Amygdala (tissue), 56 donors: ENCODE measurements at places on chromosomes 4 and X.

GRCh38 chrX:100944601-100945000 lies 15.9 kb upstream of the XKRX start:
- DNase-seq: no peak

DNA sequence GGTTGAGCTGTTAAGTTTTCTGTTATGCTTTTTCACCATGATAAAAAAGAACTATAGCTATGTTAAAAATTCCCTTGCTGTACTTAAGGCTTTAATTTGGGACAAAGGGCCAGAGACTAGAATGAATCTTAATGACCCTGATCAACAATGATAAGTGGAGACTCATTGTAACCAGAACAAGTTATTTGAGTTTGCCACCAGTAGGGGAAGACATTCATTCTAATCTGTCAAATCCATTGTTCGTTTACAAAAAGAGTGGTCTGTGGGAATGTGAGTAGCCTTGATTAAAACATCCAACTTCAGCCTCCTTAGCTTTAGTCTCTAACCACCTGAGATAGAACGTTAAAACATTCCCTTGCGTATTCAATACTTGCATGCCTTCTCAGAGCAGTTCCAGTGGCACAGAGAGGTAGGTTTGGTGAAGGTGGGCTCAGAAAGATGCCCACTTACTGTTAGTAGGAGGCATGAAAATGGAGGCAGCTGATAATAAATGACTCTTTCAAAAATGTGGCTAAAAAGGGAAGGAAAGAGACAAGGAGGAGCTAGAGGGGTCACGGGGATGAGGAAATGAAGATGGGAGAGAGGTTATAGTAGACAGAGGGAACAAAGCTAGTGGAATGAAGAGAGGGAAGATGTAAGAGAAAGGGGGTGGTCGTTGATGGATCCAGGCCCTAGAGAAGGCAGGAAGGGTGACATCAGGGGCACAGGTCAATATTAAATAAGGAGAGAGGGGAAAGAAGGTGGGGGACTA lies 66.2 kb downstream of the EGF start:
- DNase-seq: no peak

DNA sequence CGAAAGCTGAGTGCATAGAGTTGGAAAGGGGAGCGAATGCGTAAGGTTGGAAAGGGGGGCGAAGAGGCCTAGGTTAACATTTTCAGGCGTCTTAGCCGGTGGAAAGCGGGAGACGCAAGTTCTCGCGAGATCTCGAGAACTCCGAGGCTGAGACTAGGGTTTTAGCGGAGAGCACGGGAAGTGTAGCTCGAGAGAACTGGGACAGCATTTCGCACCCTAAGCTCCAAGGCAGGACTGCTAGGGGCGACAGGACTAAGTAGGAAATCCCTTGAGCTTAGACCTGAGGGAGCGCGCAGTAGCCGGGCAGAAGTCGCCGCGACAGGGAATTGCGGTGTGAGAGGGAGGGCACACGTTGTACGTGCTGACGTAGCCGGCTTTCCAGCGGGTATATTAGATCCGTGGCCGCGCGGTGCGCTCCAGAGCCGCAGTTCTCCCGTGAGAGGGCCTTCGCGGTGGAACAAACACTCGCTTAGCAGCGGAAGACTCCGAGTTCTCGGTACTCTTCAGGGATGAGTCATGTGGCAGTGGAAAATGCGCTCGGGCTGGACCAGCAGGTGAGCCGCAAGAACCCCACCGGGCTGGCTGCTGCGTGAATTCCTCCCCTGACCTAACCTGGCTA lies at the start of gene DDX3X:
DDX3X (plus strand) TSS at position 419 of the 619 bp plus-strand sequence; CDS start at position 510, 91 bp downstream.
- peak; percentile 51 for DNase-seq

GRCh38 chr4:13765539-13765938 lies 138.0 kb upstream of the BOD1L1 start:
- DNase-seq: no peak

GRCh38 chr4:8904666-8905065 lies 33.0 kb upstream of the HMX1 start:
- no peak for DNase-seq

DNA sequence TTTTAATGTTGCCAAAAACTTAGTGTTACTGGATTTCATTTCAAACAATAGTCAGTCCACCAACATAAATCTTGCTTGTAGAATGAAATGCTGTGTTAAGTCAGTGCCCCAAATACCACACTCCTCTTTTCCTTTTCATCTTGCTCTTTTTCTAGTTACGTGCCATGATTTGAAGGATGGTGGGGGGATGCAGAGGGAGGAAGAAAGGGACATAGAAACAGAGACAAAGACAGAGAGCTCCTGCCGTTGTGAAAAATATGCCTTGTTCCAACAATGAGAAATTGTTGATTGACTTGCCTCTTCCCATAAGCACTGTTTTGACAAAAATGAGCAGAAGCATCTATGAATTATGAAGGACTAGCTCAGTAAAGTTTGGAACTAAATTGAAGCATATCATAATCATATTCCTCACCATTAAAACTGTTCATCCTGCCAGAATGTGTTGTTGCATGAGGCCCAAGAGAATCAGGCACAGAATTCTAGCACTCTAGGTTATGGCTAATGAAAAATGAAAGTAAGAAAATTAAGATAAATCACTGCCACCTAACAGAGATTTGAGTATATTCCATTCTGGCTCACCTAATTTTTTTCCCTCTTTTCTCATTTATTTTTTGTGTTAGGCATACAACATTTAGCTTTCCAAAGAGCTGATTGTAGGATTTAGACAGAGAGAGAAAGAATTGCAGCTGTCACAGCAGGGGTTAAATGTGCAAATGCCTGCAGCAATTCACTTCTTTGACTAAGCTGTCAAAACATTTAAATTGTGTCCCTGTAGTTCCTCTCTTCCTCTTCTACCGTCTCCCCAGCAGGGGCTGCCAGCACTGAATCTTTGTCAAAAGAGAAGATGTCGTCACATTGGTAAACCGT lies 111.6 kb upstream of the PTPN13 start:
- DNase-seq: no peak

DNA sequence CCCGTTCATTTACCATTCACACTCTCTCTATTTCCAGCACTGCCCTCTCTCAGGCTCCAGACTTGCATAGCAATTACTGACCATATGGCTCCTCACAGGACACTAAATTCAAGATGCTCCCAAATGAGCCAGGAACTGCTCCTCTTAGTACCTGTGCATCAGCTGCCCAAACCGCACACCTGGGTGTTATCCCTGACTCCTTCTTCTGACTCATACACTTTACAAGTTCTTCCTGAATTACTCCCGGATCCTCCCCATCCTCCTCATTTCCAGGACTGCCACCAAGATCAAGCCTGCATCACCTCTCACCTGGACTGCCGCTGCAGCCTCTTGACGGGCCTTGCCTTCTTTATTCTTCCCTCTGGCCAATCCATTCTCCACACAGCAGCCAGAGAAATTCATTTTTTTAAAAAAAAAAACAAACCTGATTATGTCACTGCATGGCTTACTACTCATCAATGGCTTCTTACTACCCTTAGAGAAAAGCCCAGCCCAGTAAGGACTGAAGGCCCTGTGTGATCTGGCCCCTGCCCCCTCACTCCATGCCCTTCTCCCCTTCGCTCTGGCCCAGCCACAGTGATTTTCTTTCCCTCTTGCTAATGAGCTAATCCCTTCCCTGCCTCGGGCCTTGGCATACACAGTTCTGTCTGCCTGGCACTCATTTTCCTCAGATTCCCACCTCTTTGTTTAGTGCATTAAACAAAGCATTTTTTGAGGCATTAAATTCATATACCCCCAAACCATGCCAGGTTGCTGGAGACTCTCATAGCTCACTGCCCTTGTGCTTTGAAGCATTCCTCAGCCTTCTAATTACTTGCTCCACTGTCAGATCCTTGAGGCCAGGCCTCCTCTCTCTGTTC lies 92.0 kb downstream of the PDGFRA start:
- no peak for DNase-seq

DNA sequence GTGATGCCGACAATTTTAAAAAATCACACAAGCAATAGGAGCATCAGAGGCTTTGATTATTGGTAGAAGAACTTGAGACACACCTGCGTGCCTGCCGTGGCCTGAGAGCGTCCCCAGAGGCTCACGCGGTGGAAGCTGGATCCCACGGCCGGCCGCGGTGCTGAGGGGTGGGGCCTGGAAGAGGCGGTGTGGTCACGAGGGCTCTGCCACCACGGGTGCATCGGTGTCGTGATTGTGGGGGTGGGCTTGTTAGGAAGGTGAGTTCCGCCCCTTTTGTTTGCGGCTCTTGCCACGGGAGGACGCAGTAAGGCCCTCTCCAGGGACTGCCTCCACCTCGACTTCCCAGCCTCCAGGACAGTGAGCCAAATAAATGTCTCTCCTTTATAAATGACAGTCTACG lies 77.2 kb upstream of the ADRA2C start:
- DNase-seq: no peak

- no peak for DNase-seq
Measured at GRCh38 chr4:168360271-168360670, 41.7 kb upstream of the DDX60 start.

DNA sequence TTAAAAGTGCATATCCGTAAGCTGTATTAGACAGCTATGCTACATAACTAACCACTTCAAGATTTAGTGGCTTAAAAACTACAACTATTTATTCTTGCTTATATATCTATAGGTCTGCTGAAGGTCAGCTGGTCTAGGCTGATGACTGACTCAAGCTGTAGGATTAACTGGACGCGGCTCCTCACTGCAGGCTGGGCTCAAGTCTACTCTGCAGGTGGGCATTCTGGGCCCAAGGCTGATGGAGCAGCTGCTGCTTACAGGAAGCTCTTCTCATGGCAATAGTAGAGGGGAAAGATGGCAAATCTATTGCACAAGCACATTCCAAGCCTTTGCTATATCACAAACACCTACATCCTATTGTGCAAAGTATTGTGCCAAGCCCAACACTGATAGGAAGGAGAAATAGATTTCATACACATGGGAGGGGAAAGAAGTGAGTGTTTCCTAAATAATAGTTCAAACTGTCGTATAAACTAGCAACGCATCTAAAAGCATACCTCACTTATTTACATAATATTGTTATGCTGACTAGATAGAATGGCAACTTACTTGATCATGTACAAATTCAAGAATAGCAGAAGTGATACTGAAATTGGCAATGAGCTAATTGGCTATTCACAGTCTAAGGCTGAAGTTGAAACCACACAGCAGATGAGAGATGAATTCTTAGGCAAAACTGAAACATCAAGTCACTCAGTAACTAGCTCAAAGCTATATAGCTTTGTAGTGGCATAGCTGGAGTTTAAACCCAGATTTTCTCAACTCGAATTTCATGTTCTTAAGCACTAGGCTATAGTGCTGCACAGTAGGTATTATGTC lies 263.8 kb downstream of the NKX6-1 start:
- DNase-seq: no peak

DNA sequence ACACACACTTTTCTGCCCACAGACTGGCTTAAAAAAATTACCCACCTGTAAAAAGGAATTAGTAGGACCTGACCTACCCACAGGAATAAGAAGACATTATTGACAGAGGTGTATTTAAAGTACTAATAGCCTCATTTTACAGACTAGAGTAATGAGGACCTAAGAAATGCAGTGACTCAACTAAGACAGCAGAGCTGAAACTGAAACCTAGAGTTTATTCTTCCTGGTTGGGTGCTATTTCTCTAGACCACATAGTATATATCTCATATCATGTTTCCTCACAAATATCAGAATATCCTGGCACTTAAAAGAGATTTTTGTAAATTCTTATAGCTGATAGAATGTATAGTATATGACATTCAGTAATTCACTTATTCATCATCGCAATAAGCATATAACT lies 435.0 kb downstream of the MAGEE1 start:
- DNase-seq: no peak

DNA sequence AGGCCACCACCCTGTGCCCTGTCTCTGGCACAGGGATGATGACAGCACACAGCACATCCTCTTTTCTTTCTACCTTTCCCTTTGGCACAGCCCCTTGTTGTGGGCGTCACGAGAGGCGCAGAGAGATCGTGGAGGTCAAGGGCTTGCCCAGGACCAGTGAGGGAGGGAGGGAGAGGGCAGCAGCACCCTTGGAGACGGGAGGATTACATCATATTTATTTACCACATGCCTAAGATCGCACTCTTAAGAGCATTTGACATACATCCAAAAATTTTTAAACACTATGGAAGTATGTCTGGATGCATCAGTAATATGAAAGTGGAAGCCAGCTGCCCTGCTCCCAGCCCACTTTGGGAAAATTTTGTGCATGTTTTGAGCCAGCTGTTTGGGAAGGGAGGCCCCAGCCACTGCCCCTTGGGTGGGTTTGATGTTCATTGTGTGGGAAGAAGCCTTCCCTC lies 12.7 kb downstream of the WFS1 start:
- DNase-seq: no peak

- no peak for DNase-seq
Measured at GRCh38 chrX:69032601-69033000, 132.7 kb downstream of the PJA1 start.

DNA sequence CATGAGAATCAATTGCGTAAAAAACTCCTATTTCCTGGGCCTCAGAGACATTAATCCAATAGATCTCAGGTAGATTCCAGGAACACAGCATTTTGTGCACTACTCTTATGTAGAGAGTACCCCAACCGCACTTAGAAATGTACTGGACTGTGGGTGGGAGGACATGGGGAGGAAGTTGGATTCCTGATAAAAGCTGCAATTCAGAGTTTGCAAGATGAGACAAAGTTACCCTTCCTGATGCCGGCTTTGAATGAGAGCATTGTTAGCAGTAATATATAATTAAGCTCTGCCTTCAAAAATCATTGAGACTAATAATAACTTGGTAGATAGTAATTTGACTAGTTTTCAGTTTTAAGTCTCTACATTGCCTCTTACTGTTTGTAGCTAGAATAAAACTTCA lies 323.3 kb upstream of the GALNT7 start:
- no peak for DNase-seq

GRCh38 chr4:146450524-146450923 lies 71.2 kb downstream of the SLC10A7 start:
- no peak for DNase-seq

- no peak for DNase-seq
Measured at GRCh38 chr4:17687237-17687857, 72.9 kb downstream of the MED28 start.

GRCh38 chr4:17701882-17702281 lies 79.5 kb downstream of the FAM184B start:
- DNase-seq: no peak

DNA sequence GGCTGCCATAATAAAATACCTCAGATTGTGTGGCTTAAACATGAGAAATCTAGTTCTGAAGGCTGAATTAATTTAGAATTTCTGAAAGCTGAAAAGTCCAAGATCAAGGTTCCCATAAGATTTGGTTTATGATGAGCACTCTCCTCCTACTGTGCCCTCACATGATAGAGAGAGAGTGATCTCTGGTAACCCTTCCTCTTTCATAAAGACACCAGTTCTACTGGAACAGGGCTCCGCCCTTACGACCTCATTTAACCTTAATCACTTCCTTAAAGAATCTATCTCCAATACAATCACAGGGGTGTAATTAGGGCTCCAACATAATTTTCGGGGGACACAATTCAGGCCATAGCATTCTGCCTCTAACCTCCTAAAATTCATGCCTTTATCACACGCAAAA lies 194.0 kb upstream of the MAB21L2 start:
- no peak for DNase-seq

DNA sequence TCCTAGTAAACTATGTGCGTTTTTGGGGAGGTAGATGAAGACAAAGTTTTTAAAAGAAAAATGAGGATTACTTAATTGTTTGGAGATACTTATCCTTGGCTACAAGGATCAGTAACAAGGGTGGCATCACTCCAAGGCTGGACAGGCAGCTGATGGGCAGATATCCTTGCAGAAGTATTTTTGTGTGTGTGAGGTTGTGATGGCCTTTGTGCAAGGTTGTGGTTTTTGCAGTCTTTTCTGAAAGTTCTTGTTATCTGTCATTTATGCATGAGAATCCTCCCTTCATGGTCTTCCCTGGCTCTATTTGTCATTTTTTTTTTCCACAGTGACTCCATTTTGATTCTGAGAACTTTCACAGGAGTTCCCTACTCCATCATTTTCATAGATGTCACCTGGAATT lies 96.0 kb upstream of the C1GALT1C1 start:
- DNase-seq: no peak
